ENCODE measurements at places on chromosomes 7 and 10.
A peak's percentile ranks its signal among the peaks of the same experiment; 100 is the strongest.

DNA sequence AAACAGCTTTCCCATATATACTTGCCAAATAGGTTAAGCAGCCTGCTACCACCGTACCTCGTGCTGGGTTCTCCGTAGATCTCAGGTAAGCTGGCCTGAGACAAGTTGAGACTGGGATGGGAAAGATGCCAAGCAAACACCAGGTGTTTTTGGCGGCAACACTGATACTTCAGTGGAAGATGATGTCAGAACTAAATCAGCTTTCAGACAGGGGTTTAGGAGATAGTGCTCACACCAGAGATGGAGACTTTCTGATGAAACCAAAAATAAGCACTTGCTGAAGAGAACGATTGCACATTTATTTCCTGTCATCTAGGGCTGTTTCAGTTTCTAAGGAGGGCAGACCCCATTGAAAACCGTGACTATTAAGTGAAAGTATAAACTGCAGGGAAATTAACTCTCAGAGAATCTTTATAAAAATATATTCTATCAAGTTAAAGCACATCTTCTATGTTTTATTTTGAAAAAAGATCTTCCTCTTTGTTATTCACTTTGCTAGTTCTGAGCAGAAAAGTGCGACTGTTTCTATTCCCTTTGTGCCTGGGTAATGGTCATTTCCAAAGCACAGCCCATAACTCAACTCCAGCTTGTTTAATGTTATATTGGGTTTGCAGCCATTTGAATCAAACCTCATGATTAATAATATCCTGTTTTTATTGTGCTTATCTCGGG is 149.9 kb downstream of the CPED1 start:
- DNase-seq = no peak

DNA sequence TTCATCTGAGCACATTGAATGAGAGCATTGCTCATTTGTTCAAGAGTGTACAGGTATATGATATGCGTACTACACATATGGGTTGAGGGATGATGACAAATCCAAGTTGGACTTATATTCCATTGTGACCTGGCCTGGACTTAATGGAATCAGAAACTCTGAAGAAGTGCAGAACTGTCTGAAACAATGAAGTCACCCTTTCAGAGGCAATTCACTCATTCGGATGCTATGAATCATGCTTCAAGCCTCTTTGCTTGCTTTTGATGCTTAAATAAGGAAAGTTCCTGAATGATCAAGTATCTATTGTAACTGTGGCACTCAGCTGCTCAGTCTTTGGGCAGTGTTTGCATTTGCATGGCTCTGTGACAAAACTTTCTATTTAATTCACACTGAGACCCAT is 93.4 kb downstream of the ZNF365 start:
- no peak for DNase-seq

DNA sequence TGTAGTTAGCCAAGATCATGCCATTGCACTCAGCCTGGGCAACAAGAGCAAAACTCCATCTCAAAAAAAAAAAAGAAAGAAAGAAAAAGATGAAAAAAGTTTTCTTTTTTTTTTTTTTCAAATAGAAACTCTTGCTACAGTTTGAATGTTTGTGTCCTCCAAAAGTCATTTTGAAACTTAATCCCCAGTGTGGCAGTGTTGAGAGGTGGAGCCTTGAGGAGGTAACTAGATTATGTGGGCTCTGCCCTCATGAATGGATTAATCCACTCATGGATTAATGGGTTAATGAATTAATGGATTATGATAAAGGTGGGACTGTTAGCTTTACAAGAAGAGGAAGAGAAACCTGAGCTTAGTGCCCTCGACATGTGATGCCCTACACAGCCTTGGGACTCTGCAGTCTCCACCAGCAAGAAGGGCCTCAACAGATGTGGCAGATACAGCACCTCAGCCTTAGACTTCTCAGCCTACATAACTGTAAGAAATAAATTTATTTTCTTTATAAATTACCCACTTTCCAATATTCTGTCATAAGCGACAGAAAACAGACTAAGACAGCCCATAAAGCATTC is 25.1 kb downstream of the CPEB3 start:
- DNase-seq = no peak

GRCh38 chr10:132878091-132878729 is 64.2 kb downstream of the CFAP46 start:
- no peak for DNase-seq

DNA sequence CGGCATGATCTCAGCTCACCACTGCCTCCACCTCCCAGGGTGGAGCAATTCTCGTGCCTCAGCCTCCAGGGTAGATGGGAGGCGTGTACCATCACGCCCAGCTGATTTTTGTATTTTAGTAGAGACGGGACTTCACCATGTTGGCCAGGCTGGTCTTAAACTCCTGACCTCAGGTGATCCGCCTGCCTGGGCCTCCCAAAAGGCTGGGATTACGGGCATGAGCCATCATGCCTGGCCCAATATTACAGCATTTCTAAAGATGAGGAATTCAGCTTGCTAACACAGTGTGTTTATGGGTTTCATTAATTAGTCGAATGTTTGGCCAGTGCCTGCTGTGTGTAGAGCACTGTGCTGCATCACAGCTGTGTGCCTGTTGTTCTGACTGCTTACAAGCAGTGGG is 3.7 kb downstream of the WDR37 start:
- DNase-seq = no peak

DNA sequence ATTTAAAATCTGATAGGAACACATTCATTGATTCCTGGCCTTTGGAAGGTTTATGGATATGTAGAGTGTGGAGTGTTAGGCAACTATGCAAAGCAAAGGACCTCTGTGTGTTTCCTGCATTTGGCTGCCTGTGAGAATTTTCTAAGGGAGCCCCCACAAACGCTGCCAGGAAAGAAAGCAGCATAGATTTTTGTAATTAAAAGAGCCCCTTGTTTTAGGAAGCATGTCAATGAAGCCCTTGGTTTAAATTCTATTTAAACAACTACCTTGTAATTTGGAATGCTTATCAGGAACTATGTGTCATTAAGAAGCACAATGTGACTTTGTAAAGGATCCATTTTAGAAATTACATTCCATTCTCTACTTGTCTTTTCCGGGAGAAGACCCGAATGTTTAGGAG is 742.5 kb downstream of the NXPH1 start:
- no peak for DNase-seq

DNA sequence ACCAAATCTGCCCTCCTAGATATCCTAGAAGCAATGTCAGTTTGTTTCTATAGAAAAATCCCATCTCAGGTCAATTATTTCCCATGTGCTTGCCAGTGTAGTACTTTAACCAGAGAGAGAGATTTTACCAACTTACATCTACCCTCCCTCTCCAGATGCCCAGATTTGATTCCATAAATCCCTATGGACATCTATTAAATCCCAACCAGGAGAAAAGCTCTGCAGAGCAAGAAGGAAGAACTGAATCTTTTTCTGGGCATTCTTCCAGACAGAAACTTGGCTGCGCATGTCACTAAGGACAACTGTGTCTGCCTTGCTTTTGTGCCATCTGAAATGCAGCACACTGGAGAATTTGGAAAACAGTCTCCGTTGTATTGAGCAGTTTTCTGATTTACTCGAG is 597.6 kb downstream of the SORCS1 start:
- DNase-seq = no peak

- DNase-seq = no peak
Observed at GRCh38 chr7:106346167-106346677, 61.4 kb upstream of the NAMPT start.

DNA sequence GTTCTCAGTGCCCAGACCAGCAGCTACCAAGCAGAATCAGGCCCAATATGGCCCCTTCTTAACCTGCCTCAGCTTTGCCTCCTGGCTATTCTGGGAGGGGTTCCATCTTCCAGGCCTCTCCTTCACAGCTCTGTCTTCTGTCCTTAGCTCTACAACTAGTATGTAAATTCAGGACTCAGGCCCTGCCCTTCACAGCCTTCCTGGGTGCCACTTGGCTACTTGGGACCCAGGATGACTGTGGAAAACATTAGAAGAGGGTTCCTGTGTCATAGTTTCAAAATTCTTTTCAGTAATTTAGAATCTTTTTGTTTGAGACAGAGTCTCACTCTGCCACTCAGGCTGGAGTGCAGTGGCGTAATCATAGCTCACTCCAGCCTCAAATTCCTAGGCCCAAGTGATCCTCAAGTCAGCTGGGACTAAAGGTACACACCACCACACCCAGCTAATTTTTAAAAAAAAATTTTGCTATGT is 33.2 kb upstream of the PAPSS2 start:
- no peak for DNase-seq

DNA sequence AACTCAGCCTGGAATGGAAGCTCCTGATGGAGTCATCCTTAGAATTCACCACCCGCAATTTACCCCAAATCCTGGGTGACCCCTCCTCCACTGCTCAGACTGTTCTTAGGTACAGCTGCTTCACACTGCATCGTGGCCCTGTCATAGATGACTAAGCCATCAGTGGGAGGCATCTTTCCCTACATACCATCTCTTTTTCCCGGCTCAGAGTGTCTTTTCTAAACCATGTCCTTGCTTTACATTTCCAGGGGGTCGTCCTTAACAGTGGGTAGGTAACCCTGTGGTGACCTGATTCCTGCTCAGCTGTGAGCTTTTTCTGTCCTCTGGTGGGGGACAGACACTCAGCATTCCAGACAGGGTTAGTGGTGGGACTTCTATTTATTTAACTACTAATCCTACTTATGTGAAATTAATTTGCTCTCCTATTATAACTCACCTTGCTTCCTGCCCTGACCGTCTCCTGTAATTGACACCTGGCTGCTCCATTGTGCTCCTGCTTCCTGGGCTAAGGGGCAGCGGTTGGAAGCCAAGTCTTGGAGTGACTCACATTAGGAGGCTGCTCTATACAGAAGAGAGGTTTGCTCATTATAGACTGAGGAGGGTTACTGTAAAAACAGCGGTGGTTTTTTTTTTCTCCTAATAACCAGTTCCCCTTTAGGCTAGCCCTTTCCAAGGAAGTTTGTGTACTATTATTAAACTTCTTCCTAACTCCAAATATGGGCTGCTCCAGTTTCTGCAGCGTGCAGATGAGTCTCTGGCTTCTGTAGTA is 40.6 kb downstream of the PYROXD2 start:
- DNase-seq = no peak

DNA sequence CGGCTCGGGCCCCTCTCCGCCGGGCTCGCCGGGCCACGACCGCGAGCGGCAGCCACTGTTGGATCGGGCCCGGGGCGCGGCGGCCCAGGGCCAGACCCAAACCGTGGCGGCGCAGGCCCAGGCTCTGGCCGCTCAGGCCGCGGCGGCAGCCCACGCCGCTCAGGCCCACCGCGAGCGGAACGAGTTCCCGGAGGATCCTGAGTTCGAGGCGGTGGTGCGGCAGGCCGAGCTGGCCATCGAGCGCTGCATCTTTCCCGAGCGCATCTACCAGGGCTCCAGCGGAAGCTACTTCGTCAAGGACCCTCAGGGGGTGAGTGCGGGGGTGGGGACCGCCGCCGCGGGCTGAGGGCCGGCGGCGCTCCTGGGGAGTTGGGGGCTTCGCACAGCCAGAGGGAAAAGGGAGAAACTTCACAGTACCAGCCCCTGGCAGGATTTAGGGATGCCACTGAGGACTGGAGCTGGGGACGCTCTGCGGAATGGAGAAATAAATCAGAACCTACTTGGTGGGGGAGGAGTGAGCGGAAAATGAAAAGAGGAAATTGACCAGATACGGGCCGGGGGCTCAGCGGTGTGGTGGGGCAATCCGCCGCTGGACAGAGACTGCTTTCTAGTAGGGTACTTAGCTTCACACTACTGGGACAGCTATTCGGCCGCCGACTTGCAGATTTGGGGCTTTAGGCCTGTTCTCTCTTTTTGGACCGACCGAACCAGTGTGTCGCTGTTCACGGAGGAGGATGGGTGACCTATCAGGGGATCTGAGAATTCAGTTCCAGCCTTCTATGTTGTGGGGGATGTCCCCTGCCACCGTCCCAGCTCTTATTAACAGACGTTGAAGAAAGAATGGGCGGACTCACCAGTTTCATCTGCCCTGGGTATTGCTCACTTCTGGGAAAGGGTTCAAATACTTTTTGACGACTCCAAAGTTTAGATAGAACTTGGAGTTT is 669 bp downstream of the PI4K2A start:
- no peak for DNase-seq

GRCh38 chr10:78664929-78665553 is 403.7 kb upstream of the ZMIZ1 start:
- DNase-seq = no peak

DNA sequence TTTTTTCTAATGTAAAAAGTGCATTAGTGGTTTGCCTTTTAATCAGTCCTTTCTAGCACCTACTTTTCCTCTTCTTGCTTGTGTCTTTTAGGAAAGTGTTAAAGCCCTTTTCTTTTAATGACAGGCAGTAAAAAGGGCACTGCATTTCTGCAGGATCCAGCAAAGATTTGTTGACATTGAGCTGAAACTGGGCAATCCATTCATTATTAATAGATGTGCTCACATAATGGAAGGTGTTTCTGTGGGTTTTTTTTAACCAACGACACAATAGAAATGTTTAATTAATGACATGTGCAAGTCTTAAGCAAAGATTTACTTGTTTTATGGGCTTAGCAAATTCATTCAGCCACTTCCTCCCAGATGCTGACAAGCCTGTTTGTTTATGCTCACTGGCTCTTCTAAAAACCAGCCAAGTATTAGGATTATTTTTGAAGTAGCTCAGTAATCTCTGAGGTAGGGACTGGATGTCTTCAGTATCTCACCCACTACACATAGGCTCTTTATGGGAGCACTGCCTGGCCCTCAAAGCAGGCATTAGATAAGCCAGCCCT is 1201.1 kb downstream of the SORCS1 start:
- no peak for DNase-seq

DNA sequence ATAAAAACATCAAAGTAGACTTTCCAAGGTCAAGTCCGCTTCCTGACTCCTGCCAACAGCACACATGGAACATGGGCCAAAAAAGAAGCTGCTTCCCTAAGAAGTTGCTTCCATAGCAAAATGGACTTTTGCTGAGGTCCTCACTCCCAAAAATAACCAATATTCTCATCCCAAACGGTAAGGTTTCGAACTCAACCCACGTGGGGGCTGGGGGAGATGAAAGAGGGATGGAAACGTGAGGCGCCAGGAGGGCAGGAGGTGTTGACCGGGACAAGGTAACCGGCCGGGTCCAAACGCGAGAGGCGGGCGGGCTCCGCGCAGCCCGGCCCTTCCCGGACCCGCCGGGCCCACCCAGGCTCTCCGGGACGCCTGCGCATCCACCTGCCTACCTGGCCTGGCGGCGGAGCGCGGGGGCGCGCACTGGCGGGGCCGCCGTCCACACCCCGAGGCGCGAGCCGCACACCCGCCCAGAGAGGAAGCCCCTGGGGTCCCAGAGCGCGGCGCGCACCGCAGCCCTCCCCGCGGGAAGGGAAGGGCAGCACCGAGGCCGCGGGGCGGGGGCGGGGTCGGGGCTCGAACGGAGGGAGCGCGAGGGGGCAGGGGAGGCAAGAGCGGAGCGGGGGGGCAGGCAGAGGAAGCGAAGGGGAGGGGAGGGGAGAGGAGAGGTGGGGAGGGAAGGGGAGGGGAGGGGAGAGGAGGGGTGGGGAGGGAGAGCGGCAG is 742 bp downstream of the LMBR1 start:
- DNase-seq = peak; percentile 46

GRCh38 chr10:31528831-31529230 is 209.8 kb downstream of the ZEB1 start:
- no peak for DNase-seq

DNA sequence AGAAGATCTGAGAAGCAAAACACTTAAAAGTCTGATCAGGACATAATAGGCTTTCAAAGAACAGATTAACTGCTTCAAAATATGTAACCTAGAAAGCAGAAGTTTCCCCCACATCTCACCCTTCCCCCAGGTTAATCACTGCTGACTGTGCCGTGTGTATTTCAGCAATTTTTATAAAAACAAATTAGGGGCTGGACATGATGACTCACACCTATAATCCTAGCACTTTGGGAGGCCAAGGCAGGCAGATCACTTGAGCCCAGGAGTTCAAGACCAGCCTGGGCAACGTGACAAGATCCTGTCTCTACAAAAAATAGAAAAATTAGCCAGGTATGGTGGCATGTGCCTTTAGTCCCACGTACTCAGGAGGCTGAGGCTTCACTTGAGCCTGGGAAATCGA is 67.6 kb upstream of the GATA3 start:
- no peak for DNase-seq

Data from activated CD8-positive, alpha-beta memory T cell treated with anti-CD3 and anti-CD28 coated beads for 1 hour (primary cell).